NCI-H345 (cell line): ENCODE measurements at places on chromosomes 12 and 14.

GRCh38 chr12:51994959-51995358, 11.8 kb upstream of the TAMALIN start:
- DNase-seq: no peak

DNA sequence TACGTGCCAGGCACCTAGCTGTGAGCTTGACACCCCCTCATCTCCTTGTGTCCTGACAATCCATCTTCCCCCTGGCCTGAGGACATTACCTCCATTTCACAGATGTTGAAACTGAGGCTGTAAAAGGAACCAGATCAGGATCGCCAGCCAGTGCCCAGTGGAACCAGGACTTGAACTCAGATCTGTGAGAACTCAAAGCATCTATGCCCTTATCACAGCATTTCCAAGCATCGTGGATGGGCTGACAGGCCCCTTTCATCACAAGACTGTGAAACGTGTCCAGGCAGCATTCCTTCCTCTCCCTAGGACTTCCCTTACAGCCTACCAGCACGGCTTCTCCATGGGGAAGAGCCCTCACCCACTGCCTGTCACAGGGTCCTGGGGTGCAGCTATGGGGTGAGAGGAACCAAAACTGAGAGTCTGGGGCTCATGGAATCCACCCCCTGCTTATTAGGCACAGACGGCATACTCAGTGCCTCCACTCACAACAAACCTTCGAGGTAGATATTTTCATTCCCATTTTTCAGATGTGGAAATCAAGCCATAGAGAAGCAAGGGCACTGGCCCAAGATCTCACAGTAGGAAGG, 26.9 kb downstream of the CMKLR1 start:
- DNase-seq: no peak

GRCh38 chr12:116354950-116355783, 77.7 kb upstream of the MED13L start:
- DNase-seq: no peak

GRCh38 chr14:72982146-72982708, 44.7 kb downstream of the ZFYVE1 start:
- DNase-seq: no peak

GRCh38 chr12:107379852-107380567, 286.7 kb upstream of the CRY1 start:
- peak; percentile 76 for DNase-seq

DNA sequence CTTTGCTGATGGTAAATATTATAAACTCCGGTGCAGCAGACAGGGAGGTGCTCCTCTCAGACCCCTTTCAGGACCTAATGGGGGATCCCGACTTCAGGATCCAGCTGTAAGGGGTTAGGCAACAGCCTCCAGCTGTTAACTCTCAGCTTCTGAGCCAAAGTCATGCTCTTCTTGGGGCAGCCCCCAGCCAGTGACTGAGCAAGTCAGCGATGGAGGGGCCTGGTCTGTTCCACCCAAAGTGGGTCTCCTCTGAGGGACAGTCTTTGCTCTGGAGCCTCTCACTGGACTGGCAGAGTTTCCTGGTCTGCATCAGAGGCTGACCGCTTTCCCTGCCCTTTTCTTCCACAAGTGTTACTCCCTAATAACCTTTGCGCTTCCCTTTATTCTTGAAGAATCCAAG, 184.2 kb upstream of the DIO3 start:
- DNase-seq: no peak

- no peak for DNase-seq
Observed at GRCh38 chr12:65670775-65671174, 153.5 kb upstream of the HMGA2 start.

- no peak for DNase-seq
Observed at GRCh38 chr12:39459027-39459434, 16.1 kb upstream of the KIF21A start.

DNA sequence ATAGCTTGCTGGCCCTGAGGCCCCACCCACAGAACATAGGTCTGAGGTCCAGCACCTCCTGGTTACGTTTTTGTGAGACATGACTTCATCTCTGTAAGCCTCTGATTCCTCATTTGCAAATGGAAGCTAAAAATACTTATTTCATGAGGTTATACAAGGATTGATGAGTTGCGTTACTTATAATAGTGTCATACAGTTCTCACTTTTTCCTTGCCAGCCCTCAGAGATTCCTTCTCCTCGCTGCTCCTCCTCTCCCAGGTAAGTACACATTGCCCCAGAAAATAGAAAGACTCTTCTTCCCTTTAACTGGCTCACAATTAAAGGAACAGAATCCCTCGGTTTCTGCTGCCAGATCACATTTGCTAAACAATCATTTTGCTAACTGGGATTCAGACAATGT, 739.2 kb downstream of the VRK1 start:
- DNase-seq: no peak

DNA sequence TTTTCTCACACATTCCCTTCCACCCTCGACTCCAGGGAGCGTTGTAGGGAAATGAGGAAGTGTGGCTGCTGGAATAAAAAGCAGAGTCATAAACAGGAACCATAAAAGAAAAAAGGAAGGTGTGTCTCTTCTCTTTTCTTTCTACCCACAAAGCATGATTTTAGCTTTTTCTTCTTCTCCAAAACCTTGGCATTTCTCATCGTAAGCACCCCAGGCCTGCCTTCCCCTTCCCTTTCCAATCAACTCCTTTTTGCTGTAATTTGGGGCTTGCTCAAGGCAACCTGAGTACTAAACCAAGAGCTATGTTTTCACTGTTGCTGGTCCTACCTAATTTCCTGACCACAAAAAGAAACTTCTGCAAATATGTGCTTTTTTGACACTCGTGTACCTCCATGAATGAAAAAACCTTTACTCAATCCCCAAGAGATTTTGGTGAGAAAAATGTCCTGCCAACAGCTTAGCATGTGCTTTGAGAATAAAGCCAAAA, 9.2 kb downstream of the PLBD1 start:
- no peak for DNase-seq

- DNase-seq: no peak
Observed at GRCh38 chr14:50087341-50088116, 28.8 kb downstream of the VCPKMT start.

GRCh38 chr12:69515394-69515930, 45.3 kb downstream of the FRS2 start:
- no peak for DNase-seq

- no peak for DNase-seq
Observed at GRCh38 chr12:76029982-76030340, 1.6 kb downstream of the PHLDA1 start.

DNA sequence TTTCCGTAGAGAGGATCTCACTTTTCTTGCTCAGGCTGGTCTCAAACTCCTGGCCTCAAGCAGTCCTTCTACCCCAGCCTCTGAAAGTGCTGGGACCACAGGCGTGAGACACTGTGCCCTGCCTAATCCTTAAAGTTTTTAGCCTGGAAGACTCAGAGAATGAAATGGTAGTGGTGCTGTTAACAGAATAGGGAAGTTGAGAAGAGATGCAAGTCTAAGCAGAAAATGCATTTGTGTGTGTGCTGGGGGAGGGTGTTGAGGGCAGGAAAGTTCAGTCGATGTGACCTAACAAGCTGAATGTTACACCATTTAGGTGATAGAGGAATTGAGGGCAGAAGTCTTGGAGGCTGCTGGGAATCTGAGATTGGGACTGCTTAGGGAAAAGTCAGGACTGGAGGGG, 6.9 kb upstream of the TUBA1A start:
- DNase-seq: no peak

- no peak for DNase-seq
Observed at GRCh38 chr12:104748790-104749189, 209.3 kb downstream of the SLC41A2 start.

- DNase-seq: no peak
Observed at GRCh38 chr12:29545102-29545467, 47.6 kb upstream of the OVCH1 start.

DNA sequence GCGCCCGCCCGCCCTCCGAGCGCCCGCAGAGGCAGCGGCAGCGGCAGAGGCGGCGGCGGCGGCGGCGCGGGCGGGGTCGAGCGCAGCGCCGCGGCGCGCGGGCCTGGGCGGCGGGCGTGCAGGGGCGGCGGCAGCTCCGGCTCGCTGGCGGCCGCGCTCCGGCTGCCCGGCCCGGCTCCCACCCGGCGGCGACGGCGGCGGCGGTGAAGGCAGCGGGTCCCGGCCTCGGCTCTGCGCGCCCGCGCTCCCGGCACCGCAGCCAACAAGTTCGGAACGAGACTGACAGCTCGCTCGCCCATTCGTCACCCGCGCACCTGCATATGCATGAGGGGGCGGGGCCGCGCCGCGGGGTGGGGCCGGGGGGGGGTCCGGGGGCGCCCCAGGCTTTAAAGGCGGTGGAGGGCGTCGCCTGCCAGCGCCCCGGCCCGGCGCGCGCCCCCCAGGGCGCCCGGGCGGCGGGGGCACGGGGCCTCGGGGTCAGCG, at the start of gene JAG2:
Gene JAG2, minus strand, starts transcription at position 281 of the 483 bp plus-strand sequence. CDS start 356 bp downstream, outside the sequence.
- peak; percentile 65 for DNase-seq

DNA sequence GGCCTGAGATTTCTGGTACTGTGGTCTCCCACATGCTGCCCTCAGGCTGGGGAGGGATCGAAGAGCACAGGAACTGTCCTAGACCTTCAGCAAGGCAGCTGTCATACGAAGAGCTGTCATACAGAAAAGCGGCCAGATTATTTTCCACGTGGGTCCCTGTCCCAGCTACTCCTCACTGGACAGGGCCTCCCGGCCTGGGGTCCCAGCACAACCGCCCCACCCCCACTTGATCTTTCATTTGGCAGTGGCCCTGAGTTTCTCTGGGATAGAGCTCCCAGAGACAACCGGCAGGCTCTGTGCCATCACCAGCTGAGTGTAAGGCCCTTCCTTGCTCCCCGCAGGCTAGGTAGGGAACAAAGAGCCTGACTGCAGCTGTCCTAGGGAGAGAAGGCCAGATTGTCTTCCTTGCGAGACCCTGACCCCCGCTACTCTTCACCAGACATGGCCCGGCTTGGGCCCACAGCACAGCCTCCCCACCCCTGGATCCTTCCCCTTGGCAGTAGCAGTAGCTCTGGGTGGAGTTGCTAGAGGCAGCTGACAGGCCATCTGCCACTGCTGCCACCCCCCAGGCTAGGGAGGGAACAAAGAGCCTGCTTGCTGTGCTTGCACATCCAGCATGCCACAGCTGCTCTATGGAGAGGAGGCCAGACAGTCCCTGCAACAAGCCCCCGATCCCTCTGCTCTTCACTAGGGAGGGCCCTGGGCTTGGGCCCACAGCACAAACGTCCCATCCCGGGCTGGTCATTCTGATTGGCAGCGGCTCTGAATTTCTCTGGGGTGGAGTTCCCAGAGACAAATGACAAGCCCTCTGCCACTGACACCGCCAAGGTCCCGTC, 3.1 kb upstream of the OR4N2 start:
- peak; percentile 37 for DNase-seq

DNA sequence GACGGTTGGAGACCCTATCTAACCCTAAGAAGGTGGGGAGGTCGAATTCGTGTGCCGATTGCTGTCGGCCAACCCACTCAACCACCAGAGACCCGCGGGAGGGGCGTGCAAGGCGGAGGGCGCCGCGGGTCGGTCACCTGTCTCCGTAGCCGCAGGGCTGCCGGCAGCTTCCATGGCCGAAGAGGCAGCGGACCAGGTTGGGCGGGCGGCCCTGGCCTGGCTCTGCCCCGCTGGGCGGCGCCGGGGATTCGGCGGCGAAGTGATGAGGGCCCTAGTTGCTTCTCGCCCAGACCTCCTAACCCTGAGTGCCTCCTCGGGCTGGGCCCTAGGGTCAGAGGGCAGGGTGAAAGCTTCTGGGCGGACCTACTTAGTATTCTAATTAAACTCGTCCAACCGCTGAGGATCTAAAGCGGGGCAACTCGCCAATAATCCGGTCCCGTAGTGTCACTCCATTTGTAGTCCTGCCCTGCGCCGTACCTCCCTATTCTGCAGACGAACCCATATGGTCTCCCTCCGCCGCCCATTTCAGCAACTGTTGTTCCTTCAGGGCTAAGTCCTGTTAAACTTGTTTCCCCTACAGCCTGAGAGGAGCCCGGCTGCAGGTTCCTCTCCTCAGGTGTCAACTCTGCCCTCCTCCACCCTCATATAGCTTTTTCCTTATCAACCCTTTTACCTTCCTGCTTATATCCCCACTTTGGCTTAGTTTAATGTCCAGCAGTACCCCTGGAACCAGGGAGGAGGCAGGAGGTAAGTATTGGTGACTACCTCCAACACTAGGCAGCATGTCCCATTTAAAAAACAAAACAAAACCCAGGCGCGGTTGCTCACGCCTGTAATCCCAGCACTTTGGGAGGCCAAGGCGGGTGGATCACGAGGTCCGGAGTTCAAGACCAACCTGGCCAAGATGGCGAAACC, at the start of gene PYM1:
Gene PYM1, minus strand, starts transcription at position 307 of the 915 bp plus-strand sequence. Its CDS starts 133 bp downstream, at position 174.
- peak; percentile 51 for DNase-seq

GRCh38 chr12:54404061-54405004, 14.7 kb downstream of the ITGA5 start:
- peak; percentile 41 for DNase-seq

- DNase-seq: no peak
Observed at GRCh38 chr12:81005606-81006005, 67.9 kb upstream of the LIN7A start.

- no peak for DNase-seq
Observed at GRCh38 chr12:12441843-12442461, 85.1 kb downstream of the BORCS5 start.

DNA sequence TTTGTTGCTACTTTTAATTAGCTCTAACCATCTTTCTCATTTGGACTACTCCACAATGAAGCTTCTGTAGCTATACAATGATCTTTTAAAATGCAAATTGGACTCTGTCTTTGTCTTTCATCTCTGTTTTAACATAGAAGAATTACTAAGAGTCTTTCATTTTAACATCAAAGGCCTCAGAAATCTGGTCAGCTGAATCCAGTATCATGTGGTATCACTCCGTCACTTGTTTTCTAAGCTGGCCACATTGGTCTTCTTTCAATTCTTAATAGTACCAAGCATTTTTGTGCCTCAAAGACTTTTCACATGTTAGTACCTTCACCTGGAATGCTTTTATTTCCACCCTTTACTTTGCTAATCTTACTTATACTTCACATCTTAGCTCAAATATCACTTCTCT, 95.5 kb upstream of the SLC16A7 start:
- DNase-seq: no peak

GRCh38 chr14:101501858-101502615, 59.3 kb upstream of the DIO3 start:
- no peak for DNase-seq

DNA sequence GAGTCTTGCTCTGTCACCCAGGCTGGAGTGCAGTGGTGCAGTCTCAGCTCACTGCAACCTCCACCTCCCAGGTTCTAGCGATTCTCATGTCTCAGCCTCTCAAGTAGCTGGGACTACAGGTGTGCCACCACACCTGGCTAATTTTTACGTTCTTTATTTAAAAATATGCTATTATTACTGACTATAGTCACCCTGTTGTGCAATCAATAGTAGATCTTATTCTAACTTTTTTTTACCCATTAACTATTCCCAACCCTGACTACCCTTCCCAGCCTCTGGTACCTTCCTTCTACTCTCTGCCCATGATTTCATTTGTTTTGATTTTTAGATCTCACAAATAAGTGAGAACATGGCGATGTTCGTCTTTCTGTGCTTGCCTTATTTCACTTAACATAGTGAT, 2.5 kb downstream of the OXA1L start:
- DNase-seq: no peak

DNA sequence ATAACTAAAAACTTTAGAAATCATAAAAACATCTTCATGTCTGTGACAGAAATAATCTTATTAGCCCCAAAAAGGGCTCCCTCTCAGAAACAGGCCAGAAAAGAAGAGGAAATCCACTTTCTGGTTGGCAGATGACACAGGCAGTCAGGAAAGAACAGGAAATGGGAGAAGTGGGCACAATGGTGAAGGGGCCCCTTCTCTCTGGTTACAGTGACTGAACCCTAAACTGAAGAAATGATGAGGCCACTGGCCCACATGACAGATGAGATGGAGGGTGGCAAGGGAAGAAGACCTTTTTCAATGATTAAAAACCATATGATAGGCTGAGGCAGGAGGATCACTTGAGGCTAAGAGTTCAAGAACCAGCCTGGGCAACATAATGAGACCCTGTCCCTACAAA, 21.1 kb downstream of the TCTN1 start:
- no peak for DNase-seq
